Erythroblast (primary cell): ENCODE measurements at places on chromosomes 3 and 15.

DNA sequence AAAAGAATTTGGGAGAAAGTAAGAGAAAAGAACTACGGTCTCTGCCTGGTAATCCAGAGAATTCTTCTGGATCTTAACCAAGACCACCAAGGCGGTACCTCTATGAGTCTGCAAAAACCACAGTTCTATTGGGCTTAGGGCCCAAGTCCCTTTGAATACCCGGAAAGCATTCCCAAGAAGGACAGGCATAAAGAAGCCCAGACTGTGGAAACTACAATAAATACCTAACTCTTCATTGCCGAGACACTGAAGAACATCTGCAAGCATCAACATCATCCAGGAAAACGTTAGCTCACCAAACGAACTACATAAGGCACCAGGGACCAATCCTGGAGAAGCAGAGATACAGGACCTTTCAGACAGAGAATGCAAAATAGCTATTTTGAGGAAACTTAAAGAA lies 162.3 kb upstream of the TMC3 start:
- no peak for DNase-seq

DNA sequence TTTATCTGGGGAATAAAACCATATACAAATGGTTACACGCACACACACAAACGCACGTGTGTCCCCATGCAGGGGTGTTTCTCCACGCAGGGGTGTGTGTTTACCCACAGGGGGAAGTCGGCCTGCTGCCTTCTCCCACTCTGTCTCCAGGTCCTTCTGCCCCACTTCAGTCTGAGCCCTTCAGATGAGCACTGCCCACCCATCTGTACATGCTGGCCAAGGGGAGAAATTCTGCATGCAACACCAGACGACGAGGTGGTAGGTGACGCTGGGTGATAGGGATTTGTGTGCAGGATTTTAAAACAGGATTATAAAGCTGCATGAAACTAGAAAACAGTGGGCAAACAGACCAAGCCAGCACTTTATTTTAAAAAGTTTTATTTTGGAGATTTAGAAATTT lies 122.5 kb downstream of the TJP1 start:
- no peak for DNase-seq

DNA sequence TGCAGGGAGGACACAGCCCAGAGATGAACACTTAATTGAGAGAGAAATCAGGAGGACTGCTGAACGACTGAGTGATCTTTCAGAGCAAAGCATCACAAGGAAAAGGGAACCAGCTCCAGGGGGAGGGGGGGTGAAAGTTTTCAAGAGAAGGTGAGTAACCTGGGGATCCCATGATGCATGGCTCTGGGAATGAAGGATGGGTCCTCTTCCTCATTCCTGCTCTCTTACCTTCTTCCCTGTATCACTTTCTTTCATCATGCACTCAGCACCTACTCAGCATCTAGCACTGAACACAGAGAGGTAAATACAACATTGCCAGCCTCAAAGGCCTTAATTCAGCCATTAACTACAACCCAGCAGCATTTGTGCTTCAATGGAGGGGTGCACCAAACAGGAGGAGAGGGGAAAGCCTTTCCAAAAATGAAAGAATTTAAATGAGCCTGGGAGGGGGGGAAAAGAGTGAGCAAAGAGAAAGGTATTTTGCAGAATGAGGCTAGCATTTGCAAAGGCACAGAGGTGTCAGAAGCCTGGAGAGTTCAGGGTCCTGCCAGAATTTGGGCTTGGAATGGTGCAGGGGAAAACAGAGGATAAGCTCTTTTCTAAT lies 427.4 kb downstream of the FOXP1 start:
- DNase-seq = no peak

- no peak for DNase-seq
Observed at GRCh38 chr15:87219650-87220615, 1036.6 kb downstream of the NTRK3 start.

DNA sequence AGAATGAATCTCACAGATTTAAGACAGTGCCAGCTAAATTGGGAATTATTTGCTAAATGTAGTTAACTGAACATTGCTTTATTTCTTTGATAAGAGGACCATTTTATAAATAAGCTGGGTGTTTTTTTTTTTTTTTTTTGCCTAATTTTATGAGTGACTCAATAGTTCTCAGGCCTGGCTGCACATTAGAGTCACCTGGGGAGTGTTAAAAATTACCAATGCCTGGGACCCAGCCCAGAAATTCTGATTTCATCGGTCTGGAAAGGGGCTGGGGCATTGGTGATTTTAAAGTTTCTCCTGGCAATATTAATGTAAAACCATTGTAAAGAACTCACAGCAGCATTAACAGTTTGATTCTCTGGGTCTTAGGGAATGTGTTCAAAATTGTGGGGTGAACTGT lies 51.2 kb upstream of the PHLDB2 start:
- no peak for DNase-seq

GRCh38 chr3:156180077-156180476 lies 59.7 kb downstream of the KCNAB1 start:
- DNase-seq = no peak

DNA sequence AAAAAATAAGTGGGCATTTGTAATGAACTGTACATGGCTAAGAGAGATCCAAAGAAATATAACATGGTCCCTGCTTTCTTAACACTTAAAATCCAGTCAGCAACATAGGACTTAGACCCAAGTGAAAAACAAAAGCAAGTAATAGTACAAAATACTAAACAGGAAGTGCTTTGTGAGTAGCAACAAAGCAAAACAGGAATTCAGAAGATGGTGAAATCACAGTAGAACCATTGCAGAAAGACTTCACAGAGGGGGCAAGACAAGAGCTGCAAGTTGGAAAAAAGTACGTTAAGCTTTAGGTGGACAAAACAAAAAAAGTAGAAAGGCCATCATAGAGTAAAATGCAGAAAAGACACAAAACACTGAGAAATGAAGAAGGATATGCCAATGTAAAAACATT lies 116.0 kb downstream of the TBC1D5 start:
- no peak for DNase-seq

- peak; percentile 31 for DNase-seq
Observed at GRCh38 chr3:24683633-24684384, 189.2 kb upstream of the THRB start.

- DNase-seq = no peak
Observed at GRCh38 chr3:23175341-23176083, 27.6 kb upstream of the UBE2E2 start.

DNA sequence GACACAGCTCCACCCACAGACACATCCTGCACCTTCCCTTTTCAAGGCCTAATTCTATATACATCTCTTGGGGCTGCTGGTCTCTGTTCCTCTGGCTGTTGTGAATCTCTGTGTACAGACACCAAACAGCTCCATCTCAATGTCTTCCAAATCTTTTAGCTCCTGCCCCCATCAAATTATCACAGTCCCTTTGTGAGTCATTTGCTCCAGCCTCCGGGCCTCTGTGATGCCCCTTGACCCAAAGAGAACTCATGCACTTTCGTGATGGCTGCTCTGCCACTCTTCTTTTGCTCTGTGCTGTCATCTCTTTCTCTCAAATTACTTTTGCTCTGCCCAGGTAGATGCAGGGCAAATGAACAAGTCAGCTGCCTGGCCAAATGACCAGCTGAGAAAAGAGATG lies 369.0 kb upstream of the CDIN1 start:
- no peak for DNase-seq

- no peak for DNase-seq
Observed at GRCh38 chr3:55570271-55570711, 83.2 kb upstream of the WNT5A start.

DNA sequence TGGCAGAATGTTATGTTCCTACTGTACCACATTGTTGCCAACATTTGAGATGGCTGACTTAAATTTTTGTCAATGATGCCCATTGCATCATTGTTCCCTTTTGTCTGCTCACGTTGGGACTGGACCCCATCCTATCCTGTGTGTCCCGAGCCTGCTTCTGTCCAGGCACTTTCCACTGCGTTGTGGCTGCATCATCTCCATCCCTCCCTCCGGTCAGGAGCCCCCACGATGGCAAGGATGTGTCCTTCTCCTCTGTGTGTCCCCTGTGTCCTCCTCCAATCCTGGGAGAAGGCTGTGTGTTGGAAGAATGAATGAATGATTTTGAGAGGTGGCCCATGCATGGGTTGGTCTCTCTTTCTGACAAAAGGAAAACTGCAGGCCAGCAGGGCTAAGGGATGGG lies 19.4 kb upstream of the MRPS22 start:
- DNase-seq = no peak

GRCh38 chr3:45309876-45310275 lies 78.5 kb upstream of the LARS2 start:
- no peak for DNase-seq

GRCh38 chr15:69389426-69389825 lies 24.7 kb upstream of the KIF23 start:
- DNase-seq = no peak

DNA sequence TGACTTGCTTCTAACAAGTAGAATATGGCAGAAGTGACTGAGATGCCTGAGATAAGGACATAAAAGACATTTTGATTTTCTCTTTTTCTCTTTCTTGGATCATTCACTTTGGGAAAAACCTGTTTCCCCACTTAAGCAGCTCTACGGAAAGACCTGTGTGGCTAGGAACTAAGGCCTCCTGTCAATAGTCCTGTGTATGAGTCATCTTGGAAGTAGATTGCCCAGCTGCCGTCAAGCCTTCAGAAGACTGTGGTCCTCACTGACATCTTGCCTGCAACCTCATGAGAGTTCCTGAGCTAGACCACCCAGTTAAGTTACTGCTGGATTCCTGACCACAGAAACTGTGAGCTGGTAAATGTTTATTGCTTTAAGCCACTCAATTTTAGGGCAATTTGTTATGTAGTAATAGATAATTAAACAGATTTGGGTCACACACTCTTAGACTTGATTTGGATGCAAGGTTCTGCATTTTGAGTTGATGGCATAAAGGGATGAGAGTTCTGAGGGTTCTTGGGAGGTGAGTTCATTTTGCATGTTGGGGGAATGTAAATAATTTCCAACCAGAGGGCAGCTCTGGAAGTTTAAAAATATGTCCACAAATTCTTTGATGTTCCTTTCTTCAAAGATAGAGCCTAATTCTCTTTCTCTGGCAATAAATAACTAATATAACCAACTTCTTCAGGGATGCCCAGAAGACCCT lies 229.2 kb downstream of the SQOR start:
- no peak for DNase-seq

GRCh38 chr3:145735631-145736030 lies 425.4 kb downstream of the PLOD2 start:
- no peak for DNase-seq

GRCh38 chr15:41727143-41727542 lies 47.1 kb upstream of the MAPKBP1 start:
- no peak for DNase-seq

- no peak for DNase-seq
Observed at GRCh38 chr3:180229113-180229512, 192.4 kb upstream of the PEX5L start.

- DNase-seq = no peak
Observed at GRCh38 chr15:83845230-83845629, 191.3 kb downstream of the ADAMTSL3 start.

- DNase-seq = no peak
Observed at GRCh38 chr3:15955968-15956367, 158.2 kb upstream of the ANKRD28 start.

DNA sequence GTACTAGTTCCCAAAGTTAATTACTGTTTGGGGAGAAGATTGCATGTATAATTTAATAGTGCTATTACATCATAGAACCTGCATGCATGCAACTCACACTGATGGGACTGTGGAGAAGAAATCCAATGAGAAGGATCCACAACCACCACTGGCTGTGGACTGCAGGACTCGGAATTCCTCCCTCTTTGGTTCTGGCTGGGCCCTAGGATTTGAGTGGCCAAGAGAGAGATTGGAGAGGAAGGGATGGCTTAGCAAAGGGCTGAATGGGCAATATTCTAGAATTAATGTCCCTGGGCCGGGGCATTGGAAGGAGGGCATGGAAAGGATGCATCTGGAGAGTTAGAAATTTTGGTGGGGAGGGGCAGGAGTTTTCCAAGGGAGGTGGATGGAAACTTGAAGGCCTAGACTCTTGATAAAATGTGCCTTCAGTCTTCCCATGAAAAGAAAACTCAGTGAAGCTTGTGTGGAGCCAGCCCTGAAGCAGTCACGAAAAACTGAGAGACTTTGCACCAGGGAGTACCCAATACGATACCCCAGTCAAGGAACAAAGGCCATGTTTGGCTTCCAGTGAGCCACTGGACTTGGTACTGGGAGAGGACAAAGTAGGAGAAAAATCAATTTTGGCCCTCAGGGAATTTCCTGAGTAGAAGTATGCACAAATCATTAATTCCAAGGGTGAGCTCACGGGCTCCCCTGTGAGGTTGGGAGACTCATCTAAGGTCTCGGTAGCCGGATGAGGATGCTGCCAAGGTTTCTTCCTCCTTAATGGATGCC lies 31.4 kb upstream of the TPM1 start:
- DNase-seq = no peak

DNA sequence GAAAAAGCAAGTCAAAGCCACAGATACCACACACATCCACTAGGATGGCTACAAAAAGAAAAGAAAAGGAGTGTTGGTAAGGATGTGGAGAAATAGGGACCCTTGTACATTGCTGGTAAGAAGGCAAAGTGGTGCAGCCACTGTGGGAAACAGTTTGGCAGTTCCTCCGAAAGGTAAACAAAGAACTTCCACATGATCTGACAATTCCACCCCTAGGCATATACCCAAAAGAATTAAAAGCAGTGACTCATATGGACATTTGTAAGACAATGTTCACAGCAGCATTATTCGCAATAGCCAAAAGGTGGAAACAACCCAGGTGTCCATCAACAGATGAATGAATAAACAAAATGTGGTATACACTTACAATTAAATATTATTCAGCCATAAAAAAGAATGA lies 22.2 kb upstream of the GMPPB start:
- no peak for DNase-seq

DNA sequence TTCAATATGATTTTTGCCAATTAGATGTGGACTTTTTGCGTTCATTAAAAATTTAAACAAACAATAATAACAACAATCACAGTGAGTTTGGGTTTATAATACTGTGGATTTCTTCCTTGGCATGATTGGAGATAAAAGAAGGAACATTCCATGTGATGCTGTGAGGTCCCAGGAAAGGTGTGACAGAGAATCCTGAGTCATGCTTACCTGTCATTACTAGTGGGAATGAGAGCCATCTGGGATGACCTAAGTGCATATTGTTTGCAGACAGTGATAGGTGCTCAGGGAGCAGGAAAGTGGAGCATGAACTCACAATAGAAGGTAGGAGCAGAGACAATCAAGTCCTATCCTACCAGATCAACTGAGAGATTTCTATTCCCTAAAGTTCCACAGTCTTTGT lies 766.5 kb upstream of the CFAP20DC start:
- no peak for DNase-seq

- DNase-seq = no peak
Observed at GRCh38 chr3:59766200-59766872, 716.5 kb upstream of the CFAP20DC start.
